ENCODE measurements at places on chromosomes 7 and 10.

DNA sequence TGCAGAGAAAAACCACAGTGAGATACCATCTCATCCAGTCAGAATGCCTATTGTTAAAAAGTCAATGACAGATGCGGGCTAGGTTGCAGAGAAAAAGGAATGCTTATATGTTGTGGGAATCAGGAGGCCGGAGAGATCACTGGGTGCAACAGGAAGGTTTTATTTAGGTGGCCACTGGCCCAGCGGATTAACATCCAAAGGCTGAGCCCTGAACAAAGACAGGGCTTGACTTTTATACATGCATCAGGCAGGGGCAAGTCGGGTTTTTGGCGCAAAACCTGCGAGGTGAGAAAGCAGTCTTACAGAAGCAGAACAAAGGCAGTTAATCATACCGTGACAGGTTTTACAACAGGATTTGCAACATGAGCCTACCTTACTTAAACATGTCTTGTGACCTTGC, 620 bp downstream of the ZNF117 start:
- DNase-seq = no peak

- DNase-seq = peak; percentile 39
These were observed 4.7 kb downstream of the MTERF1 start for GRCh38 chr7:91875851-91876250.

DNA sequence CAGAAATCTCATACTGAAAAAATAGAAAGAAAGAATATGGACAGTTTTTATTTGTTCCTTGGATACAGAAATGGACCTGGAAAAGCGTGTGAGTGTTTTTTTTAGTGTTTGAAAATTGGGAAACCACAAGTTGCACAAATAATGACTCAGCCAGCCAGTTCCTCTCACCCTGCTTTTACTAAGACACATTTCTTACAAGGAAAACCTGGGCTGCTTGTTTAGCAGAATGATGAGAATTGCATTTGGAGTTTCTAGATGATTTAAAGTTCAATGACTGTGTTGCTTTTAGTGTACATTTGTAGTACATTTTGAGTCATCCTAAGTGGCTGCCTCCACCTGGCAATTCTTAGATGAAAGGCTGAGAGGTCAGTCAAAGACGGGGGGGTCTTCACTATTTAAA, 218.7 kb downstream of the ABCA13 start:
- DNase-seq = peak; percentile 84

DNA sequence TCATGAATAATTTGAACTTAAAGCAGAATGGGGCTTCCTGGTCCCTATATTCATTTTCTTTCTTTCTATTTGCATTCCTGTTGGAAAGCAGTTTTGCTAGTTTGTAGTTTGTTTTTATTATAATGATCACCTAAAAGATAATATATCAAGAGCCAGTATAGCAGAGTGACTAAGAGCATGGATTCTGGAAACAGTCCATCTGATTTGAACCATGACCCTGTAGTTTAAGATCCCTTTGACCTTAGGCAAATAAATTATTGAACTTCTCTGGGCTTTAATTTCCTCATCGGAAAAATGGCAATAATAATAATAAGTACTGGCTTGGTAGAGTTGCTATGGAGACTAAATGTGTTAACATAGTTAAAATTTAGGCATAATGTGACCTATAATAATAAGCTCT, 76.1 kb downstream of the DGKB start:
- no peak for DNase-seq

GRCh38 chr7:71308096-71308495, 176.2 kb downstream of the GALNT17 start:
- DNase-seq = no peak

DNA sequence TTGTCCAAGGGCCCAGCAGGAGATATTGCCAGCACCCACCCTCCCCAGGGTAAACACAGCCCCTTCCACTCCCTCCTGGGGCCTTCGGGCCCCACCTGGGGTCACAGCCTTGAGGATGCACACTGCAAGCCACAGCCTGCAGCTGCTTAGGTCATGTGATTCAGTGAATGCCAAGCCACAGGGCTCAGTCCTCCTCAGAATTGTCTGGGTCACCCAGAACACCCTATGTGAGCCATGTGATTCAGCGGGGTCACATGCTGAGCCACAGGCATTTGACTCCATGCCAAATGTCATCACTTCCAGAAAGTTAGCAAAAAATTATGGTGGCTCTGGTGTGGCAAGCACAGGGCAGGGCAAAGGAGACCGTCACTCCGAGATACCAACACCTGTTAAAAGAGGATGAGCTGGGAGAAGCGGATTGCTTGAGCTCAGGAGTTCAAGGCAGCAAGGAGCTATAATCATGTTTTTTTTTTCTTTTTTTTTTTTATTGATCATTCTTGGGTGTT, 17.2 kb upstream of the PSAP start:
- DNase-seq = peak; percentile 97

GRCh38 chr7:24135003-24135817, 148.8 kb upstream of the NPY start:
- no peak for DNase-seq

GRCh38 chr10:132527339-132528063, 10.1 kb upstream of the INPP5A start:
- no peak for DNase-seq

DNA sequence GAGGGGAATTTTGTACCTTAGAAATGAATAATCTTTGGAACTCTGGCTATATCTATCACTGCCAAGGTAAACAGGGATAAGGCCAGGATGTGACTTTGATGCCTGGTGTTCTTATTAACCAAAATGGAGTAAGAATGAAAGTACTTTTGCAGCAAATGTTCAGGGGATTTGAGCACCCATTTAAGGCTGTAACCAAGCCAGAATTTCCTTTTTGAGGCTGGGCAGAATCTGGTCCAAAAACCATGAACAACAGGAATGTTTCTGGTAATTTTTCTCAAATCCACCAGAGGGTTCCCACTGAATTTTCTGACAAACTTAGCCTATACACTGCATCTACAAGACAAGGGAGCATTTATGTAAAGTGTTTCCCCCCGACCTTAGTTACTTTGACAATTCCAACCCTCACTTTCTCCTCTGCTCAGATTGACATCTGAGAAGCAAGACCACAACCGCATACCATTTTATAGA, 120.6 kb downstream of the BAMBI start:
- DNase-seq = no peak

GRCh38 chr10:8794860-8795259, 740.4 kb downstream of the GATA3 start:
- no peak for DNase-seq

- peak; percentile 30 for DNase-seq
These were observed 54.1 kb upstream of the PPIF start for GRCh38 chr10:79292891-79293746.

DNA sequence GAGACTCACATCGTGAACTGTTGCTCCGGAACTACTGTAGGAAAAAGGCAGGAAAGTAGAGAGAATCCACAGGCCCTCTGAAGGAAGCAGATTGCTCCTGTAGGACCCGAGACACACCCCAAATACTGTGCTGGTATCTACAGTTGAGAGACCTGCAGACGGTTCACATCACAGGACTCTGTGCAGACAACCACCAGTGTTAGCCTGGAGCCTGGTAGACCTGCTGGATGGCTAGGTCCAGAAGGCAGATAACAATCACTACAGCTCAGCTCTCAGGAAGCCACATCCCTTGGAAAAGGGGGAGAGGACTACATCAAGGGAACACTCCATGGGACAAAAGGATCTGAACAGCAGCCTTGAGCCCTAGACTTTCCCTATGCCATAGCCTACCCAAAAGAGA, 311.8 kb upstream of the PRKCQ start:
- DNase-seq = no peak

DNA sequence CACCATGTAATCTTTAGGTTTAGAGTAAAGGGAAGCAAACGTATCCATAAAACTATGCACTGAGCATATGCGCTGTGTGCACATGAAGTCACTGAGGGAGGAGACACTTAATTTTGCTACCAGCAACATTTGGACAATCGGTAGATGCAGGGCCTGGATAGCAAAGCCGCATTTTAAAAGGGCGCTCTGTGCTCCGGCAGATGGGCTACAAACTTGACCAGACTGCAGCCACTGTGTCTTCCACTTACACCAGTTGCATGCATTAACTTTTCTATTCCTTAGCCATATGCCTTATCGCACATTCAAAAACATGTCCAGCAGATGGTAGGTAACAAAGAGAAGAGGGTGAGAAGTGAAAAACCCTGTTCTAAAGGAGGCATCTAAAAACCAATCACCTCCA, 18.3 kb downstream of the FAM171A1 start:
- DNase-seq = no peak

DNA sequence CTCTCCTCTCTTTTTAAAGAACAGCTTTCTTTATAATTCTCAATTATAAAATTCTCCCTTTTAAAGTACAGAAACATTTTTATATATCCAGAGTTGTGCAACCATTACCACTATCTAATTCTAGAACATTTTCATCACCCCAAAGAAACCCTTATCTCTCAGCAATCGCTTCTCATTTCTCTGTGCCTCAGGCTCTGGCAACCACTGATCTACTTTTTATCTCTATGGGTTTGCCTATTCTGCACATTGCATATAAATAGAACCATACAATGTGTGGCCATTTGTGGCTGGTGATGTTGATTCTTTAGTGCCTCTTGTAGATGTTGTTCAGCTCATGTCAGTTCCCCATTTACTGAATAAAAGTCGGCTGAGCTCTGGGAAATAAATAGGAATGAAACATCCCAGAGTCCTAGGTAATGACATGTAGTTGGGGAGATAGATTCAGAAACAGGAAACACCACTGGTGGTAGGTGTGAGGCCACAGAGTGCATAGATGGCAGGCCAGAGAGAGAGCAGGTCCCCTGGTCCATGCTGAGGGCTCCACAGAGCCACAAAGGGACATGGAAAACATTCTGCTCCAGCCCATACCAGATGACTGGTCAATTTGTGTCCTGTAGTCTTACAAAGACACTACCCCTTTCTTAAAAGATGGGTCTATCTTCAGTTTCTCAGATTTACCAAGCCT, 126.5 kb downstream of the PLPP4 start:
- no peak for DNase-seq

DNA sequence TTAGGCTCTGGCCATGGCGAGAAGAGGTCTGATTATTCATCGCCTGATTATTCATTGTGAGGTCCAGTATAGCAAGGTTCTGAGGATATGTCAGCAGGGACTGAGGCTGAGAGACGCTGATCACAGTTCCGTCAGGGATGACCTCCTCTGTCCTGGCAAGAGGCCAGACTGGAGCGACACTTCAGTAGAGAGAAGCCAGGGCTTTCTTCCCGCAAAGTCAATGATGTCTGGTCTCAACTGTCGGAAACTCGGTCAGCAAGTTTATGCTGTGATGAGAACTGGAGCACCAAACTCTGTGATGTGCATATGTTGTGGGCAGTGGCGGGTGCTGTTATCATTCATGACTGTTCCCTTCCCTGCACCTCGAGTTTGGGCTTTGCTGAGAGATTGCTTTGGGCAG, 29.0 kb upstream of the GNA12 start:
- DNase-seq = no peak

GRCh38 chr7:30252885-30253795, 31.3 kb upstream of the ZNRF2 start:
- DNase-seq = peak; percentile 60

GRCh38 chr10:119319161-119319919, 112.0 kb downstream of the GRK5 start:
- DNase-seq = no peak

DNA sequence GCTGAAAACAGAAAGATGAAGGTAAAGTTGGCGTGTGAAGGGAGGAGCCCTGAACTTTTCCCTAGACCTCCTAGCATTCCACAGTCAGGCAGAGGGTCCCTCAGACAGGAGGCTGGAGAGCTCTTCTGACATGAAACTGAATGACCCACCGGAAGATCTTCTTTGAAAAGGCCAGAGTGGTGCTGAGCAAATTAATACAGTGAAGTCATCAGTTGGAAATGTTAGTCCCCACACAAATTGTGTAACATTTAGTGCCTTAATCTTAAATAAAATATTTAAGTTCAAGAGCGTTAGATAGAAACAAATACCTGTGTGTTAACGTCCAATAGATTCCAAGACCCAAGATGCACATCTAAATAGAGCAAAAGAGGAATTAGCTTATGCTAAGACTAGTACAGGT, 49.0 kb upstream of the WNT16 start:
- no peak for DNase-seq

DNA sequence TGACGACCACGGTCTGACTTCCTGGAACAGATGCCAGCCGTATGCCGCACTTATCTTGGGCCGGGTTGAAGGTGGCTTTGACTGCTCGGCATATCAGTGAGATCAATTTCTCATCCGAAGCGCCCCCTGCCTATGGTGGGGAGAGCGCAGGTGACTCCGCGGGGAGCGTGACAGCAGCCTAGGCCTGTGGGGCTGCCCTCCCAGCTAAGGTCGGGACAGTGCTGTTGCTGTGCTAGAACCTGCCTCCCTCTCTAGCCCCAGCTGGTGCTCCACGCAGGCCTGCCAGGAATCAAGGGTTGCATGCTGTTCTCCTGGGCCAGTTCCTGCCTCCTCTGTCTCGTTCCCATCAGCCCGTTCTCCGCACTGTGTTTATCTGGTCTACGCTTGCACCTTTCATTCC, 49.8 kb downstream of the PODXL start:
- no peak for DNase-seq

- DNase-seq = no peak
These were observed 320.8 kb upstream of the ZNF32 start for GRCh38 chr10:43969506-43969905.

DNA sequence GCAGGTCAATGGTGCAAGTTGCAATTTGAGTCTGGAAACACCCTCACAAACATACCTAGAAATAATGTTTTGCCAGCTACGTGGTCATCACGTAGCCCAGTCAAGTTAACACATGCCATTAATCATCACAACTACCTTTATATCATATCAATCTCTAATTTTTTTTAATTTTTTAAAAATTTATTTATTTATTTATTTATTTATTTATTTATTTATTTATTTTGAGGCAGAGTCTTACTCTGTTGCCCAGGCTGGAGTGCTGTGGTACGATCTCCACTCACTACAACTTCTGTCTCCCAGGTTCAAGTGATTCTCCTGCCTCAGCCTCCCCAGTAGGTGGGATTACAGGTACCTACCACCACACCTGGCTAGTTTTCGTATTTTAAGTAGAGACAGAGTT, 52.4 kb upstream of the MACROH2A2 start:
- DNase-seq = no peak

- DNase-seq = peak; percentile 96
These were observed at the start of gene ACBD5 for GRCh38 chr10:27240212-27241009. Gene ACBD5 (minus strand): TSS chr10:27240797. CDS start chr10:27240688, 109 bp downstream.

DNA sequence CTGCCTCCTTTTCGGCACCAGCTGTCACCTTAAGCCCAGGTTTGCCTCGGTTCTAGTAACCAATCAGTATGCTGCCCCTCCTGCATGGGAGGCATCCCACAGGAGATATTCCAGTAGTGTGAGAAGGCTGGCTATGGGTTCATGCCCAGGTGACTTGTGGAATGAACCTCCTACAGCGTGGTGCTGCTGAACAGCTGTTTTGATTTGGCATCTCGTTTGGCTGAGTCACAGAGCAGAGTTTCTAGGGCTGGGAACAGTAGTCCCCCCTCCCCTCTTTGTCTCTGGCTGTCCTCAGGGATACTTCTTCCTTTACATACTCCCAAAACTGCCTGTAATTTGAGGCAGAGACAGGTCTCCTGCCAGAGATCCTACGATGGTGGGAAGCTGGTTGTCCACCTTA, 16.1 kb downstream of the R3HCC1L start:
- no peak for DNase-seq

- no peak for DNase-seq
These were observed 8.5 kb downstream of the SAP25 start for GRCh38 chr7:100565133-100565571.

GRCh38 chr7:30616318-30616717, 21.6 kb downstream of the GARS1 start:
- DNase-seq = no peak

Measured in inflammatory macrophage treated with lipopolysaccharide for 4 hours (primary cell).